ENCODE measurements at places on chromosomes 6 and 20.

GRCh38 chr20:46568570-46569129, 18.2 kb upstream of the OCSTAMP start:
- DNase-seq = no peak

DNA sequence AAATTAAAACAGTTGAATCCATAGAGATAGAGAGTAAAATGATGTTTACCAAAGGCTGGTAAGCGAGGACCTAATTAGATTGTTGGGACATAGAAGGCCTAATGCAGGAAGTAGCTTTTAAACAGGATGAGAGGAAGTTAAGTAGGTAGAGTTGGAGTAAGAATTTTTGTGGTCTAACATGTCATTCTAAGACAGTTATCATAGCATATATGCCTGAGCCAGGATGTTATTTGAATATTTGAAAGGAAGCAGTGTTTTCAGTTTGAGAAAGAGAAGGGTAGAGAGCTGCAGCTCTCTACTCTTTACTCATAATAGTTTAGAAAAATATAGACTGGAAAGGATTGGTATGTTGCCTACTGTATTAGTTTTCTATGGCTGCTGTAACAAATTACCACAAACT, 121.6 kb downstream of the MEI4 start:
- no peak for DNase-seq

- DNase-seq = no peak
Observed at GRCh38 chr20:31406115-31406514, at the start of gene DEFB121. DEFB121 (minus strand) TSS chr20:31406215; CDS start chr20:31406152, 63 bp downstream.

DNA sequence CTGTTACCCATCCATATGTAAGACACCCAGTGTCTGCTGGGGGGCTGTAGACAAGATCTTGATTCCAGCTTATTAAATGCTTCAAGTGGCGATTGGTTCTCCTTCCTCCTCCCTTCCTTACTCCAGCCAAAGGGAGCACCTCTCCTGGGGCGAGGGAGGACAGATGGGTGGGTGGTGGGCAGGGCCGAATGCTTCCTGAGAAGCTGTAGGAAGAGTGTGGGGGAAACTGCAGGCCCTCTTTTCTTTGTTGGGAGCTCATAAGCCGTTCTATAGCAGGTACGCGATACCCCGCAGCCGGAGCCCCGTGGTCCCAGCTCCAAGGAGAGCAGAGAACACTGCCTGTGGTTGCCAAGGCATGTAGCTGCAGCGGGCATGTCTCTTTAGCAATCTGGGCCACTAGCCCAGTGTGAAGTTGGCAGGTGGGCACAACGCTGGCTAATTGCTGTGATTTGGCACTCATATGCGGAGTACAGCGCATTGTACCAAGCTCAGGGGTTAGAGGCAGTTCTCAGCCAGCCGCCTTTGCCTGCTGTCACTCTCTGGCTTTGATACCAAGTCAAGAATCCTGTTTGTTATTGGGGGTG, 14.7 kb upstream of the KCNG1 start:
- no peak for DNase-seq

DNA sequence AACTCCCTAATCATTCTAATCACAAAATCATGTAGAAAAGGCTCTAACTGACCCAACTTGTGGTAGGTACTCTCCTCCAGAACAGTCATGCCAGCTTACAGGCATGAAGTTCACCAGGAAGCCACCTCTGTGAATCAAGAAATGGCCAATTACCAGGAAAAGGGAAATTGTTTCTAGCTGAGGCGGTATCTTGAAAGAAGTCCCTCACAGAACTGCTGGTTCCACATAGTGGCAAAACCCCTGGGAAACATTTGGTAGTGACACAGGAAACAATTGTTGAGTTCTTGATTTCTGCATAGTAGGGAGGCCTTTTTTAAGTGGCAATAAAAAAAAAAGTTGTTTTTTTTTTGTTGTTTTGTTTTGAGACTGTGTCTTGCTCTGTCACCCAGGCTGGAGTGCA, 3.4 kb upstream of the ZHX3 start:
- no peak for DNase-seq

DNA sequence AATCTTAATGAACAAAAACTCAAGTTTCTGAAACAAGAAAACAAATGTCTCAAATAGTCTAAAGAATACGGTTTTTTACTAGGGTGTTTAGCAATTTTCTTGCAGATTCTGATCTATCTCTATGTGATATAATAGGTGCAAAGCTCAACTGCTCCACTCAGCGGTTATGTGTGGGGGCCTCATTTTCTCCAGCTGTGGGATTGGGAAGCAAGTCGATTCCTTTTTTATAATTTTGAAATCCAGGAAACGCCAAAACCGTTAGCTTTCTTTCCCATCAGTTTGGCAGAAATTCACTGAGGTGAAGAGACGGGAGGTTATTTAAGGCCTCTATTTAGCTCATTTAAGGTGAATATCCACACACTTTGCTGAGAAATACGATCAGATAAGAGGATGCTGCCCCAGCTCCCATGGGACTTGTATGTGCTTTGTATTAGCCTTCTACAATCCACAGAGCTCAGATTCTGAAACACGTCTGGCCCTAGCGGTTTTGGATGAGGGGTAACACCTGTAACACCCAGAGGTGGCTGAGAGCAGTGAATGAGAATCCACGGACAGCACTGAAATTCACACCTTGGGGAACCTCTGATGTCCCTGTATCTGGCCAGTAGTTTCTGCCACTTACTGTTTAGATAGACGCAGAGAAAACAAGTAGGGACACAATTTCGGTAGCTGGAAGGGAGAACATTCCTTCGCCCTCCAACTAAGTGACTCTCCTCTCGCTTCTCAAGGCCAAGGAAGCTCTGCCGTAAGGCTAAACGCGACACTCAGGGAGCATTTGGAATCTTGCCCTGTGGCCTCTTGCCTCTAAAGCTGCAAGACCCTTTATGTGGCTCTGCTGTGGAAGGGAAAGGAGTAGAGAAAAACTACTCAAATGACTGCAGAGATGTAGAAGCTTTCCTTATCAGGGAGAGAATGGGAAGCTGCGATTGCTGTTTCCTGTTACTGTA, 6.5 kb upstream of the BCAS4 start:
- DNase-seq = peak; percentile 64

DNA sequence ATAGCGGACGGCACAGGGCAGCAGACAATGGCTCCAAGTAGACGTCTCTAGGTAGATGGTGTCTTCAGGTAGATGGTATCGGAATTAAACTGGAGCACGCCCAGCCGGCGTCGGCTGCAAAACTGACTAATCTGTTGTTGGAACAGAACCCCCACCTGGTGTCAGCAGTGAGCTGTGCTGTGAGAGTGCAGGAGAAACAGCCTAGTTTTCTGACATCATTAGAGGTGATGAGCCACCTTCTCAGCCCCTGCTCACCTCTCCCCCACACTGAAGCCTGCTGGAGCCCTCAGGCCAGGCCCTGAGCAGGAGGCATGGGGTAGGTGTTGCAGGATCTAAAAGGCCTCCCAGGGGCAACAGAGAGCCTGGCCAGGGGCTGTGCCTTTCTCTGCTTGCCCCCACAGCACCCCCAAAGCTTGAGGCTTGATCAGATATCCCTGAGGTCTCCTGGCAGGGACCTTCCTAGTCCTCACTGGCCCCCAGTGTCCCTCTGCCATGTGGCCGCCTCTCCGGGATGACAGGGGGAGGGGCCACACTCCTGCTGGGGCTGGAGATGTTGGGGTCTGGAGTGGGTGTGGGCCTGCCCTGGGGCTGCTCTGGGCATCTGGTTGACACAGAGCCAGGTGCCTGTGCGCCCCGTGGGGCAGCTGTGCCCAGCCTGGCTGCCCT, 6.9 kb upstream of the HELZ2 start:
- peak; percentile 78 for DNase-seq

DNA sequence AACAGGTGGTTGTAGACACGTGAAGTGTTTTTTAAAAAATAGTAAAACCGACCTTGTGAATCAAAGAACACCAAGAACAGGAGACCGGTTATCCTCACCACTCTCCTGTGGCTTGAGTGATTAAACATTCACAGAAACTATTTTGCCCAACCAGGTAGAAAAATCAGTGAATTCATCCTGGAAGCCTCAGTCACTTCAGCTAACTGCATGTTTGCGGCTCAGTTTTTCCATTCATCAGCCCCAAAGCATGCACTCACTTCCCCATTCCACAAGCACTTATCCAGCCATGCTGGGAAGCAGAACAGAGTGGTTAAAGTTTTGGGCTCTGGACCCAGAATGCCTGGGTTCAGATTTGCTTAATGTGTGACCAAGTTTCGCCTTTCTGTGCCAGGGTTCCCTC, 2.4 kb downstream of the LRRN4 start:
- no peak for DNase-seq

DNA sequence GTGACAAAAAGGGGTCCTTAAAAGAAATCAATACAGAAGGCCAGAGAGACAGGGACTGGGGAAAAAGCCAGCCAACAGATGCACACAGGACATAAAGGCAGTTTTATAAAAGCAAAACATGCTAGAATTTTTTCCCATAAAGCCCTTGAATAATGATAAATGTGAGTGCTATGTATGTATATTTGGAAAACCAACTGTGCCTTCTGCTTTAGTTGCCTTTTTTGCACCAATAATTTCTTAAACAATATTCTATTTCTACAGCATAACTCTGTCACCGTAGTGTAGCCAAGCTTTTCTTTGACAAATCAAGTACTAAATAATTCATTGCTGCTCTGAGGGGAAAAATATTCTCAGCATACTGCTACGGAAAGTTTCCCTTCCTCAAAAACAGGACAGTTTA, 730.6 kb upstream of the NRSN1 start:
- DNase-seq = no peak

DNA sequence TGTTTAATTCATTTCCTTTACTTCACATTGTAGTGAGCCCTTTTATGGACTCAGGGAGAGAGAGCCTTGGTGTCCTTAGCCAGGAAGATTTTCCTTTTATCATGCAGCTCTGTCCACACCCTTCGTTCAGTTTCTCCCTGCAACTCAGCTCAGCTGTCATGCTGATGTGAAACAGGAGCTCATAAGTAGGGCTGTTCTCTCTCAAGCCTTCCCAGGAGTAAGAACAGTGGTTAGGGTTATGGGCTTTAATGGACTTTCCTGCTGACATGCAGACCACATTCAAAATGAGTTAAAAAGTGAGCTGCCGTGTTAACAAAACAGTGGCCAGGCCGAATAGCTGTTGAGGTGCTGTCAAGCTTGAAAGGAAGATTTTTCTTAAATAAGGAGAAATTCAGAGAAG, 104.1 kb downstream of the BCKDHB start:
- DNase-seq = no peak

- no peak for DNase-seq
Observed at GRCh38 chr20:63597651-63598478, 23.8 kb upstream of the HELZ2 start.

GRCh38 chr6:108484016-108484415, 76.7 kb upstream of the FOXO3 start:
- DNase-seq = no peak

- DNase-seq = no peak
Observed at GRCh38 chr6:92648364-92649086, 770.8 kb downstream of the EPHA7 start.

GRCh38 chr6:144585217-144585814, 300.2 kb downstream of the UTRN start:
- DNase-seq = no peak

GRCh38 chr20:1327241-1327653, 1.7 kb downstream of the SDCBP2 start:
- peak; percentile 71 for DNase-seq

DNA sequence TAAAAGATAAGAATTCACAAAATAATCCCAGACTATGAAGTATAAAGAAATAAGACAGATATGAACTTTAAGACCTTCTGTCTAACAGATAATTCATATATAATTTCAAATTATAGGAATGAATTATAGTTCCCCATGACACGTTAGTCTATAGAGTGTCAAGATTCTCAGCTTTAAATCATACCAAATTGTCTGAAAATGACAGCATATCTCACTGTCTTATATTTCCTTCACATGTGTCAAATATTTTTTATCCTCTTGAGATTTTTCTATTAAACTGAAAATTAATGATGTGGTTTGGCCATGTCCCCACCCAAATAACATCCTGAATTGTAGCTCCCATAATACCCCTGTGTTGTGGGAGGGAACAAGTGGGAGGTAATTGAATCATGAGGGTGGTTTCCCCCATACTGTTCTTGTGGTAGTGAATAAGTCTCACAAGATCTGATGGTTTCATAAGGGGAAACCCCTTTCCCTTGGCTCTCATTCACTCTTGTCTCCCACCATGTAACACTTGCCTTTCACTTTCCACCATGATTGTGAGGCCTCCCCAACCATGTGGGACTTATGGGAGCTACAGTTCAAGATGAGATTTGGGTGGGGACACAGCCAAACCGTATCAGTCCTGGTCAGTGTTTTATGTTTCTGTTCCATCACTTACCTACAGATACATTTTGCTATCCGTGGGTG, 825.3 kb upstream of the GJE1 start:
- DNase-seq = peak; percentile 4

- no peak for DNase-seq
Observed at GRCh38 chr6:73671911-73672685, 18.3 kb upstream of the SLC17A5 start.

GRCh38 chr20:31394900-31395299, 4.5 kb upstream of the DEFB119 start:
- DNase-seq = no peak

DNA sequence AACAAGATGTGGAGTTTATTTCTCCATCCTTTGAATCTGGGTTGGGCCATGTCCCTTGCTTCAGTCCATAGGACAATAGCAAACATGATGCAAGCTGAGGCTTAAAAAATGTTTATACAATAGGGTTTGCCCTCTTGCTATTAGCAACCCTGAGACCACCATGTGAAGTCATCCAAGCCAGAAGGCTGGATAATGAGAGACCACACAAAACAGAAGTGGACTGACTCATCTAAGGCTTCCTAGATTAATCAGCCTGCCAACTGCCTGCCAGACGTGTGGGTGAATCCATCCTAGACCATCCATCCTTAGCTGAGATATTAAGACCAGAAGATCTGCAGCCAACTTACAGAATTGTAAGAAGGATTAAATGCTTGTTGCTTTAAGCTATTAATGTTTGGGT, 38.1 kb upstream of the ISM1 start:
- DNase-seq = no peak

GRCh38 chr20:58433029-58433647, 44.1 kb downstream of the VAPB start:
- DNase-seq = no peak

GRCh38 chr6:53172468-53172803, 23.8 kb upstream of the GCM1 start:
- no peak for DNase-seq

DNA sequence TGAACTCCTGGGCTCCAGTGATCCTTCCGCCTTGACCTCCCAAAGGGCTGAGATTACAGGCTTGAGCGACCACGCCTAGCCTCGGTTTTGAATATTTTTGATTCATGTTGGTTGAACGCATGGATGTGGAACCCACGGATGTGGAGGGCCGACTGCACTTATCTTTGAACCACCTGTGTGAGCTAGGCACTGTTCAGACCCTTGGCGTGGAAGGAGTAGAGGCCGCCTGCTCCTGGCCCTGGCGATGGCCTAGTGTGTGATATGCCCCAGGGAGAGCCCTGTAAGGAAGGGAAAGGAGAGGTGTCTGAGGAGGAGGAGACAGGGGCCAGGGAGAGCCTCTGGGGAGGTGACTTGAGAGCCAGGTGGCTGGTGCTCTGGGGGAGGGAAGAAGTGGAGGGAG, 64.3 kb downstream of the BCAS4 start:
- no peak for DNase-seq

Data from NCI-H226 (cell line).